ENCODE measurements at places on chromosomes 13 and 19. TPM values are rescaled to one million over a fixed set of nuclear protein-coding genes. Genes with fewer than 3 reads are reported as not detected.
A peak's percentile ranks its signal among the peaks of the same experiment; 100 is the strongest.

DNA sequence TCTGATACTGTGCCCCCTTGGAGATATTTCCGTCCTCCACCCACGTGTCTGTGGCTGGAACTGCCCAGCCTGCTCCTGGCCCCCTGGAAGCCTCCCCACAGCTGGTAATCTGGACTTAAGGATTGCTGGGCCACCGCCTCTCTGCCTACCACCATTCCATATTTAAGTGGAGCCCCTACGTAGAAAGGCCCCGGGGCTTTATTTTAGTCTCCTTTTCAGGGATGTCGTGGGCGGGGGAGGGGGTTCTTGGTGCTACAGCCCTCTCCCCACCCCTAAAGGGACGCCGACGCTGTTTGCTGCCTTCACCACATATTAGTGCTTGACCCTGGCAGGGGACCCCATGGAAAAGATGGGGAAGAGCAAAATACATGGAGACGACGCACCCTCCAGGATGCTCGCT lies 2.7 kb upstream of the NOP53 start:
- H3K4me3 ChIP-seq: peak overlapping the region; percentile 60
- peaks cover 50% of the 10 kb centered on the region for H3K4me1 ChIP-seq
- no peak for DNase-seq
- no peaks in the 10 kb centered on the region for H3K27me3 ChIP-seq

GRCh38 chr19:38898788-38899446 lies 501 bp downstream of the SIRT2 start:
- peaks cover 26% of the 10 kb centered on the region for H3K4me1 ChIP-seq
- H3K4me3 ChIP-seq: peak overlapping the region; percentile 96
- no peak for DNase-seq
- H3K27ac ChIP-seq: peak overlapping the region; percentile 98

The NECTIN2 gene
- 120 TPM for total RNA-seq

The CBY2 gene
- total RNA-seq: not detected

GRCh38 chr19:43668406-43669109 lies 1.4 kb downstream of the PLAUR start:
- no peaks in the 10 kb centered on the region for H3K27me3 ChIP-seq
- peak overlapping the region; percentile 78 for H3K4me3 ChIP-seq
- DNase-seq: peak; percentile 97
- peaks cover 8% of the 10 kb centered on the region for H3K36me3 ChIP-seq
- peaks cover 32% of the 10 kb centered on the region for H3K4me1 ChIP-seq

- H3K36me3 ChIP-seq: peaks cover 2% of the 10 kb centered on the region
- H3K4me1 ChIP-seq: no peaks in the 10 kb centered on the region
- H3K27me3 ChIP-seq: peaks cover 20% of the 10 kb centered on the region
- no peak overlapping the region for H3K4me3 ChIP-seq
- no peak for DNase-seq
These were observed 109.3 kb upstream of the IPO5 start for GRCh38 chr13:97844151-97844550.

The RXFP2 gene
- not detected for total RNA-seq

- H3K4me3 ChIP-seq: no peak overlapping the region
- H3K36me3 ChIP-seq: no peaks in the 10 kb centered on the region
- H3K4me1 ChIP-seq: peaks cover 4% of the 10 kb centered on the region
- no peaks in the 10 kb centered on the region for H3K27me3 ChIP-seq
- no peak overlapping the region for H3K27ac ChIP-seq
These were observed 504.3 kb downstream of the IRS2 start for GRCh38 chr13:109281903-109282635.

DNA sequence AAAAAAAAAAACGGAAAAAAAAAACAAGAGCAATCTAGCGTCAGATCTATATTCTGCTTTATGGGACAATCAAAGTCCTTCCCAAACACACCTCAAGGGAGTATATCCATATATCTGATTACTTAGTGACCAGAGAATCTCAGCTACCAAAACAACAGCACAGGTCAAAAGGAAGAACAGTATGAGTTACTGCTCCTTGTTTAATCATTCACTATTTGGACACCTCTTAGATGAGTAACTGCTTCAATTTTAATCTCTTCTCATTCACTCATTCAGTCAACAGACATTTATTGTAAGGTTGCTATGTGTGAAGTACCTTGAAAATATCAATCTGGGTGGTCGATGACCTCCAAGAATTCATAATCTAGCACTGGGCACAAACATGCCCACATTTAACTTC lies 193.2 kb downstream of the IRS2 start:
- no peak overlapping the region for H3K27ac ChIP-seq
- H3K36me3 ChIP-seq: no peaks in the 10 kb centered on the region
- no peaks in the 10 kb centered on the region for H3K4me1 ChIP-seq

The HSPB6 gene
- total RNA-seq: 0.75 TPM

DNA sequence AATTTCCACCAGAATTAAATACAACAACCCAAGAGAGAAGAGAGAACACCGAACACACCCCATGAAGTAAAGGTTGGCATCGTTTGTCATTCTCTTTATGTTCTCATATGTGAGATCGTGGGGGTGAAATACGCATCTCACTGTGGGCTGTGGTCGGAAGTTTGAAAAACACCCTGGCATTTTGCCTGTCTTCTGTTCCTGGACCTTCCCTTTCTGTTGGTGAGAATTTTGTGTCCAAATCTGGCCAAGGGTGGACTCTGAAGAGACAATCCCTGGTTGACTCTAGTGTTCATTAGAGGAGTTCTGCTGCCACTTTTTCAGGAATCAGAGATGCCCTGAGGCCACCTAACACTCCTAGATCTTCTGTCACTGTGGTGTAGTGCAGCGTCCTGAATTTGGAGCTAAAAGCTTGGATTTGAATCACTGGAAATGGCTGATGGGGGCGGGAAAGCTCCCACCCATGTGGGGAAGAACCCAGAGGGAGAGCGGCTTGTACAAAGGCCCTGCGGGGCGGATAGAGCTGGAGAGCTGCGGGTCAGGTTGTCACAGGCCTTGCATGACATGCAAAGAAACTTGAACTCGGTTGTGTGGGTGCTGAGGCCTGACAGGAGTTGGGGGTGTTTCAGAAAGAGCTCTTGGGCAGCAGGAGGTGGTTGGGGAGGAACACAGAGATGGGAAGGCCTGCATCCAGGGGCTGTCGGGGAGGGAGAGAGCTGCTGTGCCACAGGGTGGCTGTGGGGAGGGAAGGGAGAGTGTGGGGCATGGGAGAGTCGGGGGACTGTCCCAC lies 11.1 kb upstream of the SPATA13 start:
- H3K4me1 ChIP-seq: peaks cover 13% of the 10 kb centered on the region
- H3K27ac ChIP-seq: peak overlapping the region; percentile 42
- H3K4me3 ChIP-seq: no peak overlapping the region
- no peaks in the 10 kb centered on the region for H3K27me3 ChIP-seq

- H3K4me1 ChIP-seq: peaks cover 9% of the 10 kb centered on the region
- no peak for DNase-seq
- H3K4me3 ChIP-seq: no peak overlapping the region
- H3K27me3 ChIP-seq: no peaks in the 10 kb centered on the region
- no peak overlapping the region for H3K27ac ChIP-seq
These were observed 16.2 kb downstream of the PSPC1 start for GRCh38 chr13:19766591-19766990.

The NAPSA gene
- 0.27 TPM for total RNA-seq
